Myocyte (in vitro differentiated cells): ENCODE measurements at places on chromosomes 2 and 18. TPM values are rescaled to one million over a fixed set of nuclear protein-coding genes. Genes with fewer than 3 reads are reported as not detected.

- DNase-seq, result no peak
Observed at GRCh38 chr2:192775459-192776262, 580.9 kb upstream of the TMEFF2 start.

GRCh38 chr2:26492749-26493515, 15.0 kb upstream of the OTOF start:
- no peak for DNase-seq

- DNase-seq, result no peak
Observed at GRCh38 chr18:67510831-67511230, 5.7 kb downstream of the DSEL start.

- DNase-seq, result no peak
Observed at GRCh38 chr18:75936862-75937261, 509.4 kb upstream of the SMIM21 start.

- peak; percentile 10 for DNase-seq
Observed at GRCh38 chr2:133146893-133147292, 421.4 kb downstream of the NCKAP5 start.

- peak; percentile 55 for DNase-seq
Observed at GRCh38 chr2:190408538-190409271, 550 bp downstream of the MFSD6 start.

- peak; percentile 38 for DNase-seq
Observed at GRCh38 chr2:5530011-5530696, 162.0 kb upstream of the SOX11 start.

DNA sequence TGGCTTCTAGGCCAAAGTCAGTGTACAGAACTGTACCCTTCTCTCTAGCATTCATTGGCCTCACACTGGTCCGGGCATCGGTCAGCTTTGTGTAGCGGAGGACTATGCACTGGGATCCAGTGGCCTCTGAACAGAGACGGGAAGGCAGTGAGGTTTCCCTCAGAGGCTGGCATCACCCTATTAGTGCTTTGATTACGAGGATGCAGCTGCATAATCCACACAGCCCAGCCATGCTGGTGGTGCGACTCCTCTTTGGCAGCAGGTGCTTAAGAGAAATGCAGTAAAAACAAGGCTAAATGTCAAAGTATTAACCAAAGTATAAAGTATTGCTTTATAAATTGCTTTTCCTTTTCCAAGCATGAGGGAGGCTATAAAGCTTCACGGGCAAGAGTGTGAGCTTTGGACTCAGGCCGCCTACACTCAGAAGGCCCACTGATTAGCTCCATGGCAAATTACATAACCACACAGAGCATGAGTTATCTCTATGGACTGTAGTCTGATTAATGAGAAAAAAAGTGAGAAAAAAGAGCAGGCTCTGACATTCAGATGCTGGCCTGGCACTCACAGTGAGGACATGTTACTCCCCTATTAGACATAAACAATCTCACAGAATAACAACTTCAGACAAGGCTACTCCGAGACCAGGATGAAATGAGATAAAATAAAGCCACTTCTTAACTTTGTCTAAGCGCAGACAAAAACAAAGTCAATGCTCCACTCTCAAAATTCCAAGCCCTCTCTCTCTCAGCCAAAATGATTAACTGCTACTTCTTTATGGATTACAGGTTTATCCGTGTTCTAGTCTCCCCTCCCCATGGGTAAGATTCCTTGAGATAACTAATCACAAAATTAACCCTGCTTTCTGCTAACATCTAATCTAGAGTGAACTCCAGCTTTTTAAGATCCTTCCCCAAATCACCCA, 6.4 kb upstream of the CRYGC start:
- no peak for DNase-seq

The BOLL gene
- total RNA-seq, result 0.16 and 2.4 TPM in 2 replicates

The FIGN gene
- 7.9 and 8.6 TPM in 2 replicates for total RNA-seq

The ITGB6 gene
- total RNA-seq, result 145 and 152 TPM in 2 replicates

DNA sequence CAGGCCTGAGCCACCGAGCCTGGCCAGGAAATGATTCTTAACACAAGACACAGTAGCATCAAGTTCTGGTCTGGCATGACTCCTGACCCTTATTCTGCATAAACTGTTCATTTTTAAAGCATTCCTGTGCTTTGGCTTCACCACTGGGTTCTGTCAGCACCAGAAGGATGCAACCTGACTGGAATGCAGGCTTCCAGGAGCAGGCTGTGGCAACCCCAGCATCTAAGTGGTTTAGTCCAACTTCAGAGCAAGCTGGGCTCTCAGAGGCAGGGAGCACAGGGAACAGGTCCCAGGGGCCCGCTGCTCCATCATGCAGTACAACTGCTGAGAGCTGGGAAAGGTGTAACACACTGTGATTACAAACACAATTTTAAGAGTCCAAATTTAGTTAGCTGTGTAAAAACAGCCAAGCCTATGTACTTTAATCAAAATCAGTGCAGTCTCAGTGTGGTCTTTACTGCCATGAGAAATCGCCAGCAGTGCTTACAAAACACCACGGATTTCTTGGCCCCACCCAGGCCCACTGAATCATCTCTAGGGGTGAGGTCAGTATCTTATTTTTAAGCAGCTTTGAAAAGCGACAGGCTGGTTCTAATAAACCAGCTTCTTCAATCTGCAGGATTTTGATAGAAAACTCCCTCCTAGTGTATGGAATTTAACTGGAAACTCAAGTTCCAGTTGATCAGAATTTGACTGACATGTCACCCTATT, 44.4 kb upstream of the TMEM182 start:
- DNase-seq, result peak; percentile 57

DNA sequence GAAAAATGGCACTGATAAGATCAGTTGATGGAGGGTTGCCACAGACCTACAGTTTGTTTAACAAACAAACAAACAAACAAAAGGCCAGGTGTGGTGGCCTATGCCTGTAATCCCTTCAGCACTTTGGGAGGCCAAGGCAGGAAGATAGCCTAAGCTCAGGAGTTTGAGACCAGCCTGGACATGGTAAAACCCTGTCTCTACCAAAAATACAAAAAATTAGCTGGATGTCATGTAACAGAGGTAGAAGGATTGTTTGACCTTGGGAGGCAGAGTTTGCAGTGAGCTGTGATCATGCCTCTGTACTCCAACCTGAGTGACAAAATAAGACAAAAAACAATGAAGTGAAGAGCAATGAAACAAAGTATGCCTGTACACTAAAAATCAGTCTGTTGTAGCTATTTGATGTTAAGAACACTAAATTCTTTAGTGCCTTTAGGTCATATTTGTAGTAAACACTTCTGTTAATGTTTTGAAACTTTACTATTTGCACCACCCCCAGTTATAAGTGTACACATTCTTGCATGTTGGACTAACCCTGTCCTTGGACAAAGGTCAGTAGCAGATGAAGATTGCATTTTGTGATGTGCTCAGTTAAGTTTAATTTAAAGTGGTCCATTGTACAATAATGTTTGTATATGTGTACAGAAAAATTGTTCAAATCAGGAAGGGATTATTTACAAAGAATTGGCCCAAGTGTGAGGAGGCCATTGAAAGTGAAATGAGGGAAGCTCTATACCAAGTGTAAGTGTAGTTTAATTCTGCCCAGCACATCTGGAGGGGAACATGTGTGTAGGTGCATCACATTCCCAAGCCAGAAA, 73.9 kb downstream of the KYNU start:
- no peak for DNase-seq

The BCL11A gene
- 0.11 and 0.57 TPM in 2 replicates for total RNA-seq

GRCh38 chr2:117832905-117833613, 18.6 kb downstream of the DDX18 start:
- peak; percentile 51 for DNase-seq

DNA sequence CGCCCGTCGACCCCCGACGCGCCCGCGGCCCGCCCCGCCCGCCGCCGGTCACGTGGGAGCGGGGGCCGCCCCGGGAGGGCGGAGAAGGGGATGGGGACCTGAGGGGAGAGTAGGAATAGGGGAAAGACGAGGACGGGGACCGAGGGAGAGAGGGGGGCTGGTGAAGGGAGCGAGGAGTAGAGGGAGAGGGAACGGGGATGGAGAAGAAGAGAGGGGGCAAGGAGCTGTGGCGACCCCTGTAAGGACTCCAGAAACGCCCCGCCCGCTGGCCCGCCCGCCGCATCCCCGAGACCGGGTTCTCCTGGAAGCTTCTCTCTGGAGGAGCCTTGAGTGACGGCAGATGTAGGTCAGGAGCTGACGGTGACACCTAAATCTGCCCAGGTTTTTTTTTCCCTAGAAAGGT, 615 bp downstream of the ADNP2 start:
- no peak for DNase-seq

GRCh38 chr2:183010112-183010511, 28.1 kb downstream of the NCKAP1 start:
- DNase-seq, result peak; percentile 82

- DNase-seq, result no peak
Observed at GRCh38 chr2:241200822-241201395, 12.4 kb downstream of the ANO7 start.

DNA sequence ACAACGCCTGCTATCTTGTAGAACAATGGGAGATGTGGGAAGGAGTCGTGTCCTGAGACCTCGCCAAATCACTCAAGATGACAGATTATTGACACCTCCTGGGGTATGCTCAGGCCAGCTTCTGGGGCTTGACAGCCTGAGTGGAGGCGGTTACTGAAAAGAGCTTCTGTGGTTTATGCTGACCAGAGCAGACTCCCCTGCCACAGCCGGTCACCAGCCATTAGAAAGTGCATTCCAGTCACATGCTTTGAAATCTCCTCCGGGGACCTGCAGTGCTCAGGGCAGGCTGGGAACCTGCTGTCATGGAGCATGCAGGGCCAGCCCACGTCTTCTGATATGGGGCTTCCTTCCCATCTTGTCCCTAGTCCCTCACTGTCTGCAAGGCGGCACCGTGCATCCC, 215.9 kb downstream of the SEPTIN10 start:
- peak; percentile 63 for DNase-seq

GRCh38 chr2:219452361-219453317, 18.0 kb downstream of the SPEG start:
- peak; percentile 97 for DNase-seq

DNA sequence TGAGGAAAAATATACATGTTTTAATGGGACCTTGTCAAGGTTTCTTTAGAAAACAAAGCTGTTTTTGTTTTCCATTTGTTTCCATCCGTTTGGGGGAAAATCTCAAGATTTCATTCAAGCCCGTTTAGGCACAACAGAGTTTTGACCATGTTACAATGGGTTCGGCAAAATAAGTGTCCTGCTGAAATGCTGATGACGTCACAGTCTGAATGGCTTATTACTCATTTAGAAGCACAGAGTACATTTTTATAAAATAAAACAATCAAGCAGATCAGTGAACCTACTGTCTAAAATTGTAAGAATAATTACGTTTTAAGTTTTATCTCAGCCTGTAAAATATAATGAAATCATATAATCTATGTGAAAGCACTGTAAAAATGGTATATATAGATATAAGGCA, 174.2 kb downstream of the MYT1L start:
- no peak for DNase-seq

- DNase-seq, result no peak
Observed at GRCh38 chr2:118169359-118170005, 81.2 kb downstream of the INSIG2 start.

The CFAP210 gene
- not detected in 2 replicates for total RNA-seq

- DNase-seq, result peak; percentile 39
Observed at GRCh38 chr2:32064021-32064601, 755 bp downstream of the SPAST start.

DNA sequence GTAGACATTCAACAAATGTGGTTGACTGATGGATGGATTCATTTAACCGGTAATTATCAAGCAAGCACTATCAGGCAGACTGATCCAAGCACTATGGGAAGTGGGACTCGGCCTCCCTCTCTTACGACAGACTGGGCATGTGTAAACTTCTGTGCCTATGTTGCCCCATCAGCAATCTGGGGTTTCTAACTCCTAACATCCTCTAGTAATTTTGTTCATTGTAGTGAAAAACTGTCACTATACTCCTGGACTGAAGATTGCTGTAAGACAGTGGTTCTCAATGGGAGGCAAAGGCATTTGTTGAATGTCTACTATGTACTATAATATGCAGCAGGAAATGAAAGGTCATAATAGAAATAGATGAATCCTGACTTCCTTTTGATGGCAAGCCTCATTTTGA, 51.2 kb upstream of the CREB1 start:
- DNase-seq, result no peak

- DNase-seq, result no peak
Observed at GRCh38 chr2:186588940-186589611, 780 bp upstream of the ITGAV start.

The TMEM169 gene
- total RNA-seq, result 13.8 and 19.4 TPM in 2 replicates

GRCh38 chr18:28432339-28432738, 255.4 kb upstream of the CDH2 start:
- DNase-seq, result no peak

The SCYGR1 gene
- not detected in 2 replicates for total RNA-seq

The GCG gene
- not detected in 2 replicates for total RNA-seq

- no peak for DNase-seq
Observed at GRCh38 chr2:144426355-144426754, 93.6 kb downstream of the ZEB2 start.

DNA sequence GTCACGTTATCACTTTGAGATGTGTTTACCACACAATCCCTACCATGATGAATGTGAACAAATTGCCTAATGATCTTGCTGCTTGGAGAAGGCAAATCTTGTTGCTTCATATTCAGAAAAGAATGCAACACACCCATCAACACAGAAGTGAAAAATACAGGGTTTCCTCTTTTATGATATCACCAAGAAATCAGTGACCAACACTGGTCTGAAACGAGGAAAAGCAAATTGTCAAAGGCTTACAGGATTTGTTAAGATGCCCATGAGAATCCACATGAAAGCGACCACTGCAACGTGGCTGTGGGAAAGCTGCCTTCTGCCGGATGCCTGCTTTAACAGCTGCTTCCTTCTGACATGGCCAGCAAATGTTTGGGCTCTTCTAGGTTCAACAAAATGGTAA, 397.6 kb upstream of the LRATD1 start:
- DNase-seq, result peak; percentile 43

DNA sequence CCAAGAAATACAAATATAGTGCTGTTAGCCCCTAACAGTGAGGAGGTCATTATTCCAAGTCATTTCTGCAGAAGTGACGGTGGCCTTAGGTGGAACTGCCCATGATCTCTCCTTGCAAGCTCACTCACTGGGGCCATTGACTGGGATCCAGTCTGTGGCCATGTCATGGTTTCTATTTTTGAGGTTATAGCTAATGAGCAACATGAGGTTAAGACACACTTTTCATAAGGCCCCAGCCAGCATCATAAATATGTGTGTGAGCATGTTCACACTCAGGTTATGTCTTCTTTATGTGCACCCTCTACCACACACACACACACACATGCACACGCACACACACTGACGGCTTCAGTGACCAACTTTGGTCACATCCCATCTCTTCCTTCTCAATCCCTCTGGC, 484 bp downstream of the AFF3 start:
- DNase-seq, result no peak

GRCh38 chr2:70850925-70851324, 15.3 kb upstream of the CD207 start:
- no peak for DNase-seq
